ENCODE measurements at places on chromosomes 12 and 14. TPM values are rescaled to one million over a fixed set of nuclear protein-coding genes. Genes with fewer than 3 reads are reported as not detected.

TAS2R7 gene
- total RNA-seq: not detected

MYBPC1 gene
- total RNA-seq: 8.3 TPM

PLA2G1B gene
- not detected for total RNA-seq

DBX2 gene
- total RNA-seq: 0.08 TPM

LTB4R gene
- 1.8 TPM for total RNA-seq

GCN1 gene
- total RNA-seq: 30.5 TPM

DNA sequence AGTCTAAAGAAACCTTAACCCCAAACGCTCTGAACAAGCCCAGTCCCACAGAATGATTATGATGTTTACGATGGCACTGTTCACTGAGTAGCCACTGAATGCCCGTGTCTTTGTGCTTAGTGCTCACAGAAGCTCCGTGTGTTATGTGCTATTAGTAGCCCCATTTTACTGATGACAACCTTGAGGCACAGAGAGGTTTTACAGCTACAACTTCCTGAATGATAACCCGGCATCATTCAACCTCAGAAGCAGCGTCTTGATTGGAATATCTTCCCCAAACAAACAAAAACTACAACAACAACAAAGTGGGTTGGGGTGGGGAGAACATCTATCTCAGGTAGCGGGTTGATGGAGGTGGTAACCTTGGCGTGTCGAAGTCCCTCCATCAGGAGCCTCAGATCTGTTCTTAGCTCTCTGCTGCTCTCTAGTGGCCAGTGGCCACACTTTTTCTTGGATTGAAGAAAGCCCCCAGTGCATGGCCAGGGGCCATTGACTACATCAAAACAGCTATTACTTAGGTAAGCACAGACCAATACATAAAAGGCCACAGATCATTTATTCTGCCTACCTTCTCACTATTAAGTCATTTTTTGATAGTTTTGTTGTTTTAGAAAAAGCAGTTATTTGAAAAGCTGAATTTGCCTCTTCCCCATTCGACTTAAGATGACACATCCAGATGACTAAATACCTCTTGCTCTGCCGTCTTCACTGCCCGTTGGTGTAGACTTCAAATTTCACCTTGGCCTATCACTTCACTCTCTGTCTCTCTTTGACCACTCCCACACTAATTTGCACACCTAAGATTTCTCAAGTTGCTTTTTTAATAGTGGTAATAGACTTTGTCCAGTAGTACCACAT is 376.9 kb downstream of the GALC start:
- DNase-seq: no peak

GRCh38 chr12:124162151-124163110 is 132.5 kb upstream of the RFLNA start:
- DNase-seq: no peak

GRCh38 chr12:25979563-25979962 is 21.1 kb downstream of the RASSF8 start:
- no peak for DNase-seq

DNA sequence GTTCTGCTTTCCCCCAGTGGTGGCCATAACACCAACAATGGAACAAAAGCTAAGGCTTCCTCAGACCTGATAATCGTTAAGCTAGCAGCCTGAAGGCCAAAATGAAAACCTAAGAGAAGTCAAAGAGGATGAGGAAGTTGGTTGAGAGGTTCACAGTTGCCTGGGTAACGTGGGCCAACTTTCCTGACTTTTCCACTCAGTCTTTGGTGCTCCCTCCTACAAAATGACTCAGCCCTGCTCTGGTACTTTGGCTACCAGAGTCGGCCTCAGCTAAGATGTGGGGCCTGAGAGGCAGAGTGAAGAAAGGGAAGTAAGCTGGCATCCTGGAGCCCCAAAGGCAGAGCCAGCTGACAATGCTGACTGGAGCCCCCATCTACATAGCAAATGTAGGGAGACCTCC is 14.9 kb upstream of the FKBP11 start:
- DNase-seq: no peak

- peak; percentile 77 for DNase-seq
Observed at GRCh38 chr14:104130974-104131651, 7.3 kb upstream of the KIF26A start.

- DNase-seq: no peak
Observed at GRCh38 chr12:116613256-116613655, 54.1 kb downstream of the MAP1LC3B2 start.

DNA sequence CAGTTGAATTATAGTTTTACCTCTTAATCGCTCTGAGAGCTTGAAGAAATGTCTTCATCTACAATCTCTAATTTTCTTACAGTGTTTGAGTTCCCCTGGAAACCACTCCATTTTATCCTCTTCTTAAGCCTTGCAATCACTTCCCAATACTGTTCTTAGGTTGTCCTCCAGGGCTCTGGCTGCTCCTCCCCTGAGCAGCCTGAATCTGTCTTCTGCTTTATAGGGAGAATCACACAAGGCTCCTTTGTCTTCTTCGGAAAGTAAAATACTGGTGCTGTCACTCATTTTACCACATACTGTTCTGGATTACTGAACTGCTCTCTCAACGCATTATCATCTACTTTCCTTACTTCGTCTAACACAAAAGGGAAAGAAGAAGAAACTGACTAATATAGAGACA is 133.7 kb downstream of the MDGA2 start:
- DNase-seq: no peak

- peak; percentile 59 for DNase-seq
Observed at GRCh38 chr12:49296034-49296835, 1.3 kb downstream of the PRPH start.

GRCh38 chr14:79279645-79280597 is 931.4 kb downstream of the DIO2 start:
- no peak for DNase-seq

GRCh38 chr14:62470935-62471334 is 574.3 kb downstream of the KCNH5 start:
- DNase-seq: no peak
